ENCODE measurements at places on chromosomes 1 and 21.

DNA sequence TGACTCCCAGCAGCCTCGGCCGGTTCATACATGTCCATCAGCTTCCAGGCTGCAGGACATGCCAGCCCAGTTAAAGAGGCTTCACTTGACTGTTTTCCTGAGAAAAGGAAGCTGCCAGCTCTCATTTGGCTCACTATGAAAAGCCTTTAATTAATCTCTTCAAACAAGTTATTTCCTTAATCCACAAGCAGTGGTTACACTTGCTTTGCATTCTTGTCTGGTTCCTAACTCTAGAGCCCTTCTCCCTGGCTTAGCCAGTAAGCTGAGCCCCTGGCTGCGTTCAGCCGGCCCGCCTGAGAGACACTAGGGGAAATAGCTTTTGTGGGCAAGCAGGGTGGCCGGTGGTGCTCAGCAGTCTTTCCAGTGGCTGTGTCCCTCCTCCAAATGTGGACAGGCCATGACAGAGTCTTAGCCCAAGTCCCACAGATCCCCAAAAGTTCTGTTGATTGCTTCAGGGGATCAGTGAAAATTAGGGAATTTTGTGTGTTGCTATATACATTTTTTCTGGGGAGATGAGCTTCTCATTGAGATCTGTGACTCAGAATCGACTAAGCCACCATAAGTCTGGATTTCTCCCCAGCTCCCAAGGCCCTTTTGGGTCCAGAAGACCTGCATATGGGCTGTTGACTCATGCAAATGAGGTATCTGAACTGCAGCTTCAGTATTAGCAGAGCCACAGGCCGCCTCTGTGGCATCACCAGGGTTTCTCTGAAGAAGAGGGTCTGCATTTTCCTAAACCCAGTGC is 10.1 kb downstream of the ATF3 start:
- no peak for DNase-seq

DNA sequence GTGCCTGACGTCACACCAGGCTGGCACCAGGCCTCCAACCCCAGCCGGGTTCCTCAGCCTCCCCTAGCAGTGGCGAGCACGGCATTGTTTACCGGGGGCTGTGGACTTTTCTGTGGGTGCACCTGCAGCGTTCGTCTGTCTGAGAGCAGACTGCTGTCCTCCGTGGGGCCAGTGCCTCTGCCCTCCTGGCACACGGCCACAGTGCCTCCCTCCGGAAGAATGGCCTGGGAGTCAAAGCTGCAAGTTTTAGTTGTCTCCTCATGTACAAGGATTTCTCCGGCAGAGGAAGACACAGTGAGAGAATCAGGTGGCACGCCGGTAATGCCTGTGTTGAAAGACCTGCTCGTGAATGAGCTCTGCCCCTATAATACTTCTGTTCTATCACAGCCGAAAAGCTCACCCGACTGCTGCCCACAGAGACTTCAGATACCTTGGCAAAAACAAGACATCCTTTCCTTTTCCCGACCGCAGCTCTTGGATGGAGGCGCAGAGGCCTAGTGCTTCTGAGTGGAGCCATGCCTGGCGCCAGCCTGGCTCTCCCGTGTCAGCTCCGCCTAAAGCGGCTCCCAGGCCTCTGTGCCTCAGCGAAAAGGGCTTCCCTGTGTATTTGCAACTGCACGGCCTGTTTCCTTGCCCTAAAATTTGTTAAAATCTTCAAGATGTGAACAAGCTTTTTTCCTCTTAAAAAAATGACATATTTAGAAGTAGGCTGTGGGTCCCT is 71.4 kb downstream of the AGPAT3 start:
- no peak for DNase-seq

GRCh38 chr1:226406401-226406881 is 1.5 kb downstream of the PARP1 start:
- DNase-seq: peak; percentile 63

DNA sequence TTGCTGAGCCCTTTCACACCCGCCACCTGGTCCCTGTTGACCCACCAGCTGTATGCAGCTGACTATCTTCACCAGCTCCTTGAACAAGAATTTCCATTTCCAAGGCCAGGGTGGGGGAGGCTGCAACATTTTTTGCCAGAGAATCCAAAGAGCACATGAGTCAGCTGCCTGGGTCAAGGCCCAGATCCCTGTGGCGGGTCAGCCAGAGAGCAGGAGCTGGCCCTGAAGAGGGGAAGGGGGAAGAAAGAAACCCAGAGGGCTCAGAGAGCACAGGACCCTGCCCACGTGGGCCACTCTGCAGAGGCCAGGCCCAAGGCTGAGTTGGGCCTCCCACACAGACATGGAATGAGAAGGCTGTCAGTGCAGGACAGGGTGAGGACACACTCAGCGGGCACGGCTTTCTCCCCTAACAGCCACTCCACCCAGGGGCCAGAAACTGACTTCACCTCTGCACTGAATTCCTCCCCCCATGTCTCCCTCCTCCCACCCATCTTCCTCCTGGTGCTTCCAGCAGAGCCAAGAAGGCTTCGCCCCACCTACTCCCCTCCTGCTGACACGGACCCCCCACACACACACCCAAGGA is 28.9 kb downstream of the S100A6 start:
- DNase-seq: no peak

DNA sequence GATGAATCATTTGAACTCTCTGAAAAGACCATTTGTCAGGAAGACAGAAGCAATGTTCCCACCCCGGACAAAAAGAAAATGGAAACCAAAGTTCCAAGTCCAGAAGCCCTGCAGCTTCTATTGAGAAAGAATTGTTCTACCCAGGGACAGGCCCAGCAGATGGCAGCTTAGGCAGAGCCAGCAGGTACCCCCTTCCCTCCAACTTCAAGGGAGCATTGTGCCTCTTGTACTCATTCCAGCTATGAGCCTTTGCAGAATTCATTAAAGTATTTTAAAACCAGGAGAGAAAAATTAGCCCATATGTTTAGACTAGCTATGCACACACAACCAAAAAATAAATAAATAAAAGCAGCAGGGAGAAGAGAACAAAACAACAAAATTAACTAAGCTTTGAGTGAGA is 85.2 kb upstream of the KCND3 start:
- DNase-seq: no peak

DNA sequence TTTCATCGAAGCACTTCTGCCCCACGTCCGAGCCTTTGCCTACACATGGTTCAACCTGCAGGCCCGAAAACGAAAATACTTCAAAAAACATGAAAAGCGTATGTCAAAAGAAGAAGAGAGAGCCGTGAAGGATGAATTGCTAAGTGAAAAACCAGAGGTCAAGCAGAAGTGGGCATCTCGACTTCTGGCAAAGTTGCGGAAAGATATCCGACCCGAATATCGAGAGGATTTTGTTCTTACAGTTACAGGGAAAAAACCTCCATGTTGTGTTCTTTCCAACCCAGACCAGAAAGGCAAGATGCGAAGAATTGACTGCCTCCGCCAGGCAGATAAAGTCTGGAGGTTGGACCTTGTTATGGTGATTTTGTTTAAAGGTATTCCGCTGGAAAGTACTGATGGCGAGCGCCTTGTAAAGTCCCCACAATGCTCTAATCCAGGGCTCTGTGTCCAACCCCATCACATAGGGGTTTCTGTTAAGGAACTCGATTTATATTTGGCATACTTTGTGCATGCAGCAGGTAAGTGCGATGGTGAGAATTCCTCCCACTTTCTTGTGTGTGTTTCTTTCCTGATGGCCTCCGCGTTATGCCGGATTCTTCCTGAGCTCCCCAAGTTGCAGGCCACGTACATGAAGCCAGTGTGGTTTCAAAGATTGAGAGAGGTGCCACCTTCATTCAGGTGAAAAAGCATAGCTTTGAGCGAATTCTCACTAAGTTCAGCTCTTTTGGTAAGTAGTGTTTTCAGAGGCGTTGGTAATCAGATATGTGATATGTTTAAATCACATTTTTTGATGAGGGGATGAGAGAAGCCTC is 6.0 kb downstream of the NFIA start:
- DNase-seq: no peak

GRCh38 chr1:41559331-41559730 is 74.8 kb upstream of the EDN2 start:
- no peak for DNase-seq

DNA sequence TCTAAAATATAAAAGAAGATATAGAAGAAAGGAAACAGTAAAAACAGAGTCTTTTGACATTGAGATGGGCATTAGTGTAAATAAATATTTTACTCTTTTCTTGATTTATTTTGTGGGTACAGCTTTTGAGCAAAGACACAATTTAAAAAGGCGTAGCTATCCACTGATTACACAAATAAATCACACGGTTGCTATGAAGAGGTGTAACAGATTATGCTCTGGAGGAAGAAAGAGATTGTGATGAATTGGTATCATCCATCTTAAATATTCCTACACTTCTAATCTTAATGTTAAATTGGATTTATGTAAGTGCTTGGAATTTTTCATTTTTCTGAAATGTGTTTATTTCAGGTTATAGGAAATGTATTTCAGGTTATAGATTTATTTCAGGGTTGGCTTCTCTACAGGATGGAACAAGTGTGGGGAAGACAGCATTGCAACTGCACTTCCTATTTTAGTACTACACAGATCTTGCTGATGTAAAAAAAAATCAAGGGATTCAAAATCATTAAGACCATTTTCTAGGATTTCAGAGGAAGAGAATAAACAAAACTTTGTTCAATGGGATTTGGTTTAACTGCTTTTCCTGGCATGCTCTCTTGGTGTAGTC is 15.3 kb downstream of the XCL1 start:
- DNase-seq: no peak
